ENCODE measurements at places on chromosomes 3 and 15.

DNA sequence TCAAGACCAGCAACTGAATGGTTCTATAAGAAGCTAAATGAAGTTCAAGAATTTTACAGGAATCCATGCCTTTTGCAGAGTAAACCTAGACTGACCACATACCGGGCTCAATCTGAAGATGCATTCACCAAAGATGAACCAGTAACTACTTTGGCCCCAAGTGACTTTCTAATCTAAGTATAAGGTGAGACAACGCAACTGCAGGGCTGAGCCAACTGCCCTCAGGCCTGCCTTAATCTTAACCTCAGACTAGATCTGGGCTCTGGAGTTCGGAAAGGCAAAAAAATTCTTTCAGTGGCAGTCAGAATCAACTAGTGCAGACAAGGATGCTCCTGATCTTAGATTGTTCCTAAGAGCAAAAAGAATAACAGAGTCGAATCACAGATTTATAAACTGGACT, 48.3 kb downstream of the EXD1 start:
- DNase-seq: no peak

- DNase-seq: no peak
Observed at GRCh38 chr3:14119651-14120050, 5.0 kb downstream of the CHCHD4 start.

- DNase-seq: no peak
Observed at GRCh38 chr3:127484601-127485388, 105.7 kb downstream of the TPRA1 start.

- no peak for DNase-seq
Observed at GRCh38 chr3:172832983-172833382, 82.5 kb downstream of the ECT2 start.

- DNase-seq: peak; percentile 52
Observed at GRCh38 chr15:43872416-43873020, 45.7 kb downstream of the WDR76 start.

- peak; percentile 85 for DNase-seq
Observed at GRCh38 chr15:80615783-80616391, 79.2 kb upstream of the ABHD17C start.

GRCh38 chr3:19931180-19931692, 2.8 kb downstream of the EFHB start:
- DNase-seq: no peak
